ENCODE measurements at places on chromosomes 13 and 19.

DNA sequence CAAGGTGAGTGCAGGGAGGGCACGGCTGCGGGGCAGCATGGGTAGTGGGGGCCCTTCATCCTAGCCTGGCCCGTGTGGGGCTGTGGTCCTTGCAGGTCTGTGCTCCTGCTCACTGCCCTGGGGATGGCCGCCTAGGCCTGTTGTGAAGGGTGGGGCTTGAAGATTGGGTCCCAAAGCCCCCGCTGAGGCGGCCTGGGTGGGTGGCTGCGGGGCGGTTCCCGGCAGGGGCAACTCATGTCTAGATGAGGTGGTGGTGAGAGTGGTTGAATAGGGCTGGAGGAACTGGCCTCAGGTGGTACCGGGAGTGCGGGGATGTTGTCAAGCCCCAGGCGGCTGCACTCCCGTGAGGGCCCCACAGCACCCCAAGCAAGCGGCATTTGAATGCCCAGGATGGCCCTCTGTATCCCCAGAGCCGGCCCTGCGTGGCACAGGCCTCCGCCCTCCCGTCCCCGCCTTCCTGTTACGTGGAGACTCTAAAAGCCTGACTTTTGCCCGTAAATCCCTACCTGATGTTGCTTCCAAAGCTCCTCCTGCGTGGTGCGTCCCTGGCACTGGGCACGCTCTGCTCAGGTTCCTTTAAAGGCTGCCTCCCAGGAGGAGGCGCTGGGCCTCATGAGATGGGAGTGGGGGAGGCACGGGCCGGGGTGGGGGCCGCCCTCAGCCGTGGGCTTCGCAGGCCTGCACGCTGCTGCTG, 15.0 kb downstream of the SPPL2B start:
- no peak for DNase-seq

DNA sequence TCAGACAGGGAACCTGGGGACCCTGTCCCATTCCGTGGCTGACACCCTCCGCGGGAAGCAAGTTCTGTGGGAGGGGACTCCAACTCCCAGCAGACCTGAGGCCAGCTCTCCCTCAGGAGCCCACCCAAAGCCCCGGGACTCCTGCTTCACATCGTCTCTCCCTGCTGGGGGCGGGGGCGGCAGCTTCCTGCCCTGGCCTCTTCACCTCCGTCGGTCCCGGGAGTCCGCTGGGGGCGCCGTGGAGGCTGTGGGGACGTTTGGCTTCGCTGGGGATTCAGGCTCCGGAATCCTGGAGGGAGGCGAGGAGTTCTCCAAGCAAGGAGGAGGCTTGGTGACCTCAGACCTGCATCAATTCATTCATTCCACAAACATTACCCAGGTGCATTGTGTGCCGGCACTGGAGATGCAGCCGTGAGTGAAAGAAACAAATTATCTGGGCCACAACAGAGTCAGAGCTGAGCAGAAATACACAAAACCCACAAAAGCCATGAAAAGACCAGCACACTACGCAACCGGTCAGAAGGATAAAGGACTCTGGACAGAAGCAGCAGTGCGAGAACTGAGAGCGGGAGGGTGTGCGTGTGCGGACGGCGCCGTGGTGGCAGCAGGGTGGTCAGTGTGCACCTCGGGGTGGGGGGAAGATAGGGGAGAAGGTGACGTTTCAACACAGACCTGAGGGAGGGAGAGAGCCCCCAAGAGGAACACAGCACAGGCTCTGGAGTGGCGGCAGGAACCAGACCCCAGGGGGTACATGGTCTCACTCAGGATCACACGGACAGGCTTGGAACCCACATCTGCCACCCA, 19.0 kb downstream of the EPS8L1 start:
- DNase-seq = no peak

GRCh38 chr19:49936549-49936948, 7.2 kb upstream of the NUP62 start:
- no peak for DNase-seq

DNA sequence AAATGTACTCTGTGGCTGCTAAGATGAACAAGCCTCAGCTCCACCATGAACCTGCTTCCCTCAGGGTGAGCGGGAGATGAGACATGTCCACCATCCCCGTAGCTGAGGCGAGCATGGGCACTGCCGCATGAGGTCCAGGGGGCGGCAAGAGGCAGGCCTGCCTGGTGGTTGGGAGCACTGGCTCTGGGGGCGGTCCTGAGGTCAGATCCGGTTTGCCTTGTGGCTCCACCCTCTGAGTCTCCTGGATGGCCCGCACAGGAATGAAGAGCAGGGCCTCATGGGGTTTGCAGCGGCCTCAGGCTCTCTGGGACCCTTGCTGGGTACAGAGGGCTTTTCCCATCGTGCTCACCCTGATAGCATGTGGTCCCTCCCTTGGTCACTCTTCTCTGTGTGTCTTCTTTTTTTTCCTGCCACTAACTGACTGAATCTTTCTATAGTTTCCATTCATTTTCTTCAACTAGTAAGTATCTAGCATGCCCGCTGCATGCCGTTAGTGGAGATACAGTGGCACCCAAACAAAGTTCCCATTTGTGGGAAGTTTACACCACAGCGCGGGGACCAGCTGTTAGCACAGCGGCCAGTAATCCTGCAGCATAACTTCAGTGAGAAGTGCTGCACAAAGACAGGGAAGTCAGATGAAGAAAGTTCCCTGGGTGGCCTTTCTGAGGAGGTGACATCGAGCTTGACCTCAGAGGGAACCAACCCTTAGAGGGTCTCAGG, 37.3 kb downstream of the CAPN12 start:
- no peak for DNase-seq

DNA sequence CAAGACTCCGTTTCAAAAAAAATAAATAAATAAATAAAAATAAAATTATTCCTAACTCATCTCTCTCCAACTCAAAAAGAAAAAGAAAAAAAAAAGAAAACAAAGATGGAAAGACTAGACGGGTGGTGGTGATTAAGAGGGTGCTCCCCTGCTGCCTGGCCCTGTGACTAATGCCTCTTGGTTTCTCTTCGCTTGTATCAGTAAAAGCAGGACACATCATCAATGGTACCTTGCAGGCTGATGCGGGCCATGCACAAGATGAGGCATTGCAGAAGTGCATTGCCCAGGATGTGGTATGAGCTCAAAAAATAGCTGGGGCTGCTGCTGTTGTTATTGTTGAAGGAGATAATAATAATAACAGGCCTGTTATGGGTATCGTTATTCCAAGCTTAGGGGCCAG, 14.6 kb downstream of the ACER1 start:
- DNase-seq = no peak

- DNase-seq = peak; percentile 13
Observed at GRCh38 chr13:25249001-25249543, 38.2 kb downstream of the MTMR6 start.

DNA sequence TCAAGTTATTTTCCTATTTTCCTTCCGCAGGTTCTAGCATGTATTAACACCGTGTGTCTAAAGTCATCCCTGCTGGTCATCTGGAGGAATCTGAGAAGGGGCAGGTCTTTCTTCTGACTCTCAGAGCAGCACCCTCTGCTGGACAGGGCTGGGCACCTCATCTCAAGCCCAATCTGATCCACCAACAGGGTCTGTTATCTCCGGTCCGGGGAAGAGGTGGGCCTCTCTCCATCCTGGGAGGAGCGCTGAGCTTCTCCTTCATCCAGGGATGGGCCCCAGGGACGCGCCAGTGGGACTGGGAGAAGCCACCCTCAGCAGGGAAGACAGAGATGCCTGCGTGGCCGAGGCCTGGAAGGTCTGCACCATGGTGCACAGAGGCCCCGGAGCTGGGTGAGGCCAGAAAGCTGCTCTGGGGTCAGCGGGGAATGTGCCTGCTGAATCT, 26.0 kb upstream of the ZNF331 start:
- peak; percentile 85 for DNase-seq

- no peak for DNase-seq
Observed at GRCh38 chr13:95684418-95684817, 7.5 kb downstream of the DNAJC3 start.

DNA sequence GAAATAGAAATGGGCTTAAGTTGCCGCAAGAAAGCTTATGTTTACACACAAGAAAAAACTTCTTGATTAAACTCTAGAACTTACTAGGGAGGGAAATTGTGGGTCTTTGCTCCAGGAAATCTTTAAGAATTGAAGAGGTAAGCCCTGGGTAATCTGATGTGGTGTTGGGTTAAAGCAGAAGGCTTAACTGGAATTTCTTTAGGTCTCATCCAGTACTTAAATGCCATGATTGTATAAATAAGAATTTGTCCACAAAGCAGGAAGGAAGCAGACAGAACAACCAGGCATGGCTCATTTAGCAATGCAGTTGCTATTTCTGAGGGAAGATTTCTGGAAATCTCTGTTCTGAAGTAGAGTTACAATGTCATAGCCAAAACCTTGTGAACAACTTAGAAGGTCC, 360.4 kb downstream of the KLF5 start:
- DNase-seq = no peak

GRCh38 chr19:40584007-40584406, 7.3 kb downstream of the SHKBP1 start:
- DNase-seq = no peak

- peak; percentile 67 for DNase-seq
Observed at GRCh38 chr19:35959040-35959967, 23.1 kb downstream of the LRFN3 start.

DNA sequence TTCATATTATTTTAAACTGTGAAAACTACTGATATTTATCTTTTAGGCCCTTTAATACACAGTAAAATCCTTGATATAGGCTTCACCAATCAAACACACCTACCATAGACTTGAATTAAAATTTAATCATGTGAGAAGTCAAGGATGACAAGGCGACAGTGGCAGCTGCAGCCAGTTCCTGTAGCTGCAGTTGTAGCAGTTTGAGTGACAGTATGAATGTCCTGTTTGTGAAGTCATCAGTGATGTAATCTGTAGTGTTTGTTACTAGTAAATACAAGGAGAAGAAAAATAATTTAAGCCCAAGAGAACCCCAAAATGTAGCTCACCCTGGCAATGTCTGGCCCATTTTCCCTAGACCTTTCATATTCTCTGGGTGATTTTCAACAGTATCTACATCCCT, 897.0 kb downstream of the SLITRK6 start:
- DNase-seq = no peak

DNA sequence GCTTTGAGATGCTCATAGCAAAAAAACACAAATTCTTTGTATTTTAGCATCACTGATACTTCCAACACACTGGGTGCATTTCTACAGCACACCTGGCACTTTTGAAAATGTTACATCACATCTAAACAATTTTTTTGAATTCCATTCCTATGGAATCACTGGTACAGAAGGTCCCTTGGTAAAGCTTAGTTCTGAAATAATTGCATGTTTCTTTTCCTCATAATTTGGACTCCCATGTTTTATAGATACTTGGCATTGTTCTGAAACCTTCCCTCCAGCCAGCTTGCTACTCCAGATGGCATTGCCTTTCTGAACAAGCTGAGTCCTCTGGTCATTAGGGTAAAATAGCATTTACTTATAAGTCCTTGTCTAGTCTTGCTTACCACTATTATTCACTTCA, 481.3 kb upstream of the GPC6 start:
- DNase-seq = no peak

DNA sequence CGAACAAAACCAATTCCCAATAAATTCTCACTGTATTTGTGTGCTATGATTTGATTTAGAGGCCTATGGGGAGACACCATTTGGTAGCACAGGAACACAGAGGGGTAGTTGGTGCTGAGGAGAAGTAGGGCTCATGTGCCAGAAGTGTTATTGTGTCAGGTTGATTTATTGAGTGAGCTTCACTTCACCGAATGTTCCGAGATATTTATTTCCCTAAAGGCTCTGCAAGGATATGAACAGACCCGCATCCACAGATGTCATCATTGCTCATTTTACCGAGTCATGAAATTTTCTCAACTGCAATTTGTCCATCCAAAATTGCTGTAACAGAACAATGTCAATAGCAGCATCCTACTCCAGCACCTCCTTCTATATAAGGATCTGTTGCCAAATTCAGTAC, 69.5 kb downstream of the DACH1 start:
- DNase-seq = peak; percentile 24

GRCh38 chr19:12665281-12665573, 1.3 kb downstream of the MAN2B1 start:
- DNase-seq = peak; percentile 94

DNA sequence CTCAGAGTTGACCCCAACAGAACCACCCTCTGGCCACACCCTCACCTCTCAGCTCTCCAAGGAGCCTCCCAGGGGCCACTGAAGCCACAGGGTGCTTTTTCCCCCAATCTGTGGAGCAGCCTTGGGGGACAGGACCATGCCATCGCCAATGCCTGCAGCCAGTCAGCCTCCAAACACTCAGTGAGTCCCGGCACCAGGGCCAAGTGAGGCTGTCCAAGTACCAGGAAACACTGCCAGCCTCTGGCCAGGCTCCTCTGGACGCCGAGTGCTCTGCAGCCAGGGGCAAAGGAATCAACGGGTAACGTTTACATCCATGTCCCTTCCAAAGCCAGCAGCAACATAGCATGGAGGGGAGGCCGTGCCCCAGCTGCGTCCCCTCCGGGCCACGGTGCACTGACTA, 9.5 kb upstream of the COMP start:
- DNase-seq = no peak

DNA sequence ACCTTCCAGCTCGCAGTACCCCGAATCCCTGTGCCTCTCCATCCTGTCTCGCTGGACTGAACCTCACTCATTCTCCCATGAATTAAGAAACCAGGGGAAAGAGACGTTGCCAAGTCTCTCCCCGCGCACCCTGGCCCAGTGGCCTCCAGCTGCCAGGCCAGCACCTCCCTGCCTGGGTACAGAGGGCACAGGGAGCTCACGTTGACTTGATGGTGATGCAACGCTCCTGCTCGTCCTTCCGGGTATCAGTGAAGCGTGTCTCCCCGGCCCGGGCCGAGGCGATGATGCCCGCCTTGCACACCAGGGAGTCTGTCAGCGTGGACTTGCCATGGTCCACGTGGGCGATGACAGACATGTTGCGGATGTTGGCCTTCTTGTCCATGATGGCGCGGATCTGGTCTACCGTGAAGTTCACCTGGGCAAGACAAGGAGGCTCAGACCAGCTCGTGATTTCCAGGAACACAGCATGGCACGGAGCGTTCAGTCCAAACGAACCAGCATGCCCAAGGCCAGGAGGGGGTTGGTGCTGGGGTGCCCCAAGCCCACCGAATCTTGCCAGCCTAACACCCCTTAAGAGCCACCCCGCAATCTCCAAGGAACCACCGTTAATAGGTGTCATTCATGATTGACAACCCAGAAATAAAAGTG, 1.2 kb downstream of the EEF2 start:
- no peak for DNase-seq

- DNase-seq = no peak
Observed at GRCh38 chr19:1107661-1108261, 4.0 kb downstream of the GPX4 start.

DNA sequence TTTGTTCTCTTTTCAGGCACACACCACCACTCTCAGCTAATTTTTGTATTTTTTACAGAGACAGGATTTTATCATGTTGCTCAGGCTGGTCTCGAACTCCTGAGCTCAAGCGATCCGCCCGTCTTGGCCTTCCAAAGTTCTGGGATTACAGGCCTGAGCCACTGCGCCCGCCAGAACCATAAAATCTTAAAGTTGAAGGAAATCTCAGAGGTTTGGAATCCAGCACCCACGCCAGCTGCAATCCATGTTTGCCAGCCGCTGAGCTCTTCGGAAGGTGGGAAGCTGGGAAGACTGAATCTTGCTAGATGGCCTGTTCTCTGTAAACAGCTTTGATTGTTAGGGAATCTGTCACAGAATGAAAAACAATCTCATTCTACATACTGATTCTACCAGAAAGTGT, 38.5 kb downstream of the SPATA13 start:
- DNase-seq = no peak

GRCh38 chr19:55353803-55354697, 469 bp downstream of the COX6B2 start:
- peak; percentile 68 for DNase-seq

All from common myeloid progenitor, CD34-positive (primary cell).